ENCODE measurements at places on chromosomes 5 and 9. TPM values are rescaled to one million over a fixed set of nuclear protein-coding genes. Genes with fewer than 3 reads are reported as not detected.

DNA sequence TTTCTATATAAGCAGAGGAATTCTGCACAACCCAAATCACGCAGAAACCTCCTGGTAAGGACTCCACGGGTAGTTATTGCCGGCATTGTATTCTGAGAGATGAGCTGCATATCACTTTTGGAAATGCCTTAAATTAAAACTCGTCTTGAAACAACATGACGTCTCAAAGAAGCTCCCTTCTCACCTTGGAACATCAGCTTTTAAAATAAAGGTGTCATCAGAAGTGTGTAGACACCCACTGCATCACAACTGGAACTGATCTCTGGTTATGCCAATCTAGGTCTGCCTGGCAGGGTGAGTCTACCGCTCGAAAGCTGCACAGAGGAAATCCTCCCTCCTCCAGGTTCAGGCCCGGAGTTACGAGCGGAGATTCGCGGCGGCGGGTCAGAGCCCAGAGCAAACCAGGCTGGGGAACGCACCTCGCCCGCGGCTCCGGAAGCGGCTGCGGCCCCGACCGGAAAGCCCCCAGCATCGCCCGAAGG is 974 bp upstream of the SLC12A2 start:
- DNase-seq, result no peak

GRCh38 chr5:93925321-93925720 is 183.9 kb upstream of the POU5F2 start:
- DNase-seq, result no peak

GRCh38 chr5:140883373-140883772 is 1.4 kb downstream of the PCDHA13 start:
- no peak for DNase-seq

The IFNA13 gene
- not detected for total RNA-seq

DNA sequence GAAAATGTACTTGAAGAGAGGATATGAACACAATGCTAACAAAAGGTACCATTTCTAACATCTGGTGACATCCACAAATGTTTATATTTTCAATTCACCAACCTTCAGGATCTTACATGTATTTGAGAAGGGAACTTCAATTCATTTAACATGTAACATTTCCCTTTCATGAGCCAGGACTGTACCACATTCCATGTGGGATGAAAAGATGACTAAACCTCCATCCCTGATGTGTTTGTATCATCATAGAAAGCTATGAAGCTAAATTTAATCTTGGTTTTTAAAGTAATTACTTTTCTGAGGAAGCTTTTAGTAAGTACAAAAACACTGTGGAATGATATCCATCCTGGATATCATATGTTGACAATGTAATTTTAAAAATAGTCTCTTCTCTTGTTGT is 78.2 kb upstream of the GNA14 start:
- no peak for DNase-seq

DNA sequence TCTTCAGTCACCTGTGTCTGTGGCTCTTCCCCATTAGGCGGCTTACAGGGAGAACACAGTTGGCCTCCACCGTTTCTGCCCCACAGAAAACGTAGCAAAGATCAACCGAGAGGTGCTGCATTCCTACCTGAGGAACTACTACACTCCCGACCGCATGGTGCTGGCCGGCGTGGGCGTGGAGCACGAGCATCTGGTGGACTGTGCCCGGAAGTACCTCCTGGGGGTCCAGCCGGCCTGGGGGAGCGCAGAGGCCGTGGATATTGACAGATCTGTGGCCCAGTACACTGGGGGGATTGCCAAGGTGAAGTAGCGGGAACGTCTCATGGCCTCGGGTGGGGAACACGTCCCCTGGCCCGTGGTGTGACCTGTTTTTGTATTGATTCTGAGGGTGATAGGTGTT is 6.5 kb downstream of the PMPCA start:
- no peak for DNase-seq

The SLC35D2 gene
- 14.7 TPM for total RNA-seq

DNA sequence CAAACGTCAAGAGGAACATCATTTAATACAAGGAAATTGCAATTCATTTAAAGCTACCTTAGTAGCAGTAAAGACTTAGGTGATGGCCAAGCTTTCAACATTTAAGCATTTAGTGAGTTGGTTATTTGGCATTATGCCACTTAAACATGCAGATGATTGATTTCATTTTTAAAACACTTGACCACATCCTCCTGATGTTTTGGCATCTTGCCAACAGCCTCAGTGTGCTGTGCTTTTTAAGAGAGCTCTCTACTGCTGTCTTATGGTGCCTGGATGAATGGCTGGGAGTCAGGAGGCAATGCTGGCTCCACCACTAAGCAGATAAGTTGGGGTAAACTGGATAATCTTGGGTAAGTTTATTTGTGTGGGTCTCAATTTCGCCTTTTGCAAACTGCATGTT is 364.5 kb downstream of the MAN2A1 start:
- peak; percentile 75 for DNase-seq

DNA sequence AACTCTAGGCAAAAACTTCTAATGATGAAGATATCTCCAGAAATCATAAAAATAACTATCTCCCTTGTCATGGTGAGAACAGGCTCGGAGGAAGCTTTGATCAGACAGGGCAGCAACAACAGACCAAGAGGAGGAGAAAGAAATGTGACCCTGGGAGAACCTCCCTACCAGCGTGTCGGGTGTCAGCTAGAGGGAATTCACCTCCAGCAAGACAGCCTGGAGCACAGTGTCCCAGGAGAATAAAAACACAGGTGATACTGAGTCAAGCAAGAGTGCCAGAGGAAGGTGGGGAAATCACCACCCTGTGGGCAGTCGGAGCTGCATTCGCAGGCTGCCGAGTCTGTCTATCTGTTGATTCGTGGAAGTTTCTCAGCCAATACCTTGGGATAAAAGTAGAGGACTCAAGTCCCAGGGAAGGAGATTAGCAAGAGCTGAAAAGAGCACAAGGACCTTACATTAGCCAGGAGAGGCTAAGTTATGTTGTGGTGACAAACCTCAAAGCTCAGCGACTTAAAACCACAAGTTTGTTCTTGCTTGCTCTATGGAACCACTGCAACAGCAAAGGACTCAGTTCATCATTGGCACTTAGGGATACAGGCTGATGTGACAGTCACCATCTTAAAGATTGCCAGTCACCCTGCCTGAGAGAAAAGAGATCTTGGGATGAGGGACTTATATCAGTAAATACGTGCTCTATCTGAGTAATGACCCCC is 598.3 kb downstream of the CCDC171 start:
- no peak for DNase-seq

DNA sequence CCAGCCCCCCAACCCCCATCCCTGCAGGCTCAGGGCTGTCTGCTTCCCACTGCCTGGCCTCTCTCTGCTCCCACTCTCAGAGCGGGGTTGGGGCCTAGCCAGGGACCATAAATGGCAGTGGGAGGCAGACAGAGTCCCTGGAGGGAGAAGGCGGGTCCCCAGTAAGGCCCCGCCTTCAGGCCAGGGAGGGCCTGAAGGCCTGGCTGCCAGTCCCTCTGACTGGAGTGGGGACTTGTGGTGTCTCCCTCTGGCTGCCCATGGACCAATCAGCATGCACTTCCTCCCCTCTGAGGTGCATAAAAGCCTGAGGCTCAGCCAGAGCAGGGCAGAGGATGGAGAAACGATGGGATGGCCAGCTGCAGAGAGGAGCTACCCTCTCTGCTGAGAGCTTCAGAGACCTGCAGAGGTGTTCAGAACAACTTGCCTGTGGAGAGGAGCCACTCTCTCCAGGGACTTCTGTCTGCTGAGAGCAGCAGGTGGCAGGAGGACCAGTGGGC is 2.7 kb upstream of the BTNL9 start:
- DNase-seq, result no peak

The RIGI gene
- 32.4 TPM for total RNA-seq

GRCh38 chr9:70581214-70581954 is 166.9 kb upstream of the KLF9 start:
- no peak for DNase-seq

The MYOZ3 gene
- total RNA-seq, result 0.13 TPM

DNA sequence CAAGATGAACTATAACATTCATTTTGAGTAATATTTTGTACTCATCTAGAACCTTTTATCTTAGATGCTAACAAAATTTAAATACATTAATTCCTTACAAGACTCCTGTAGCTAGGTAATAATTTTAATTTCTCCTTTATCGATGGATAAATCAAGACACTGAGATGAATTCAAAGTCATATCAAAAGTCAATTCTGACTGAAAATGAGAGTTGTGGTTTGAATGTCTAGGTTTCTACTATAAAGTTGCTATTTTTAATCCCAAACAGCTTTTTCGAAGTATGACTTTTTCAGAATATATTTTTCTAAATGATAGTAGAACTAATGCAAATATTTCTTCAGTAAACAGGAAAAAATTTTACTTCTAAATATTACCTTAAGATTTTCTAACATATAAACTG is 491.7 kb upstream of the FAM174A start:
- DNase-seq, result no peak

DNA sequence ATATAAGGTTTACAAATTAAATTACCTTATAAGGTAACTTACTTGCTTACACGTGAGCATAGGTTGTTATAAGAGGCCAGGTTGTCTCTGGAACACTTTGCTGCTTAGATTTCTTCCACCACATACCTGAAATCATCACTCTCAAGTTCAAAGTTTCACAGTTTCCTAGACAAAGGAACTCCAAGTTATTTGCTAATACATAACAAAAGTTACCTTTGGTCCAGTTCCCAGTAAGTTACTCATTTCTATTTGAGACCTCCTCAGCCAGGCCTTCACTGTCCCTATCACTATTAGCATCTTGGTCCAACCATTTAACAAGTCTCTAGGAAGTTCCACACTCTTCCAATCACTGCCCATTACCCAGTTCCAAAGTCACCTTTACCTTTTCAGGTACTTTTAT is 18.5 kb upstream of the UGT3A1 start:
- no peak for DNase-seq

The C5orf24 gene
- total RNA-seq, result 32.5 TPM

DNA sequence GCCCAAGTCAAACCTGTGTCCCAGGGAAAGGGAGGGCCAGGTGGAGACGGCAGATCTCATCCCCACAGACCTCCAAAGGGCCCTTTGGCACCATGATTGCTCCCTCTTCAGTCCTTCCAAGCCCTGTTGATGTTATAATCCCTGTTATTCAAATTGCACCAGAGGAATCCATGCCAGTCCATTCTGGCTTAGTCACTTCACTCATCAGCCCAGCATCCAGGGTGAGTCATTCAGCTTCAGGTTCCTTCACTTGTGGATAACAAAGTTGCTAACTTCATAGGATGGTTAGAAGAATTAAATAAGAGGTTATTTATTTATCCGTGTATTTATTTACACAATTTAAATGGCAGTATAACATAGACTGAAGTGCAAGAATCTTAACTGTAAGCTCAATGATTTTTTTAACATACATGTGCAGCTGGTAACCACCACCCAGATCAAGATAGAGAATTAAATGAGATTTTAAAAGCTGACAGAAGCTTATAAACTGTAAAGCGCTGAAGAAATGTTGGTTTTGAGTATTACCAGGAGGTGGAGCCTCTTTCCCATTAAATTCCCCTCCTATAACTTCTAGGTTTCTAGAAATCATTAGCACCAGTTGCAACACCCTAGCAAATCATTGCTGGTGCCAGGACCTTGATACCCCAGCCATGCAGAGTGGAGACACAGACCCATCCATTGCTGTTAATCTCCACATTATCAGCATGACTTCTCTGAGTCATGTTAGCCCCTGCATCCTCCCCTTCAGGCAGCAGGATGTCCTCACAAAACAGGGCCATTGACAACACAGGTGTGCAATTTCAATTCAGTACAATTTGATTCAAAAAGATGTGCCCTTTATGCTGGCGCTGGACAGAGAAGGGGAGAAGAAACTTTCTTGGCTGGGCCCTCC is 77.4 kb downstream of the SEC61B start:
- DNase-seq, result no peak

DNA sequence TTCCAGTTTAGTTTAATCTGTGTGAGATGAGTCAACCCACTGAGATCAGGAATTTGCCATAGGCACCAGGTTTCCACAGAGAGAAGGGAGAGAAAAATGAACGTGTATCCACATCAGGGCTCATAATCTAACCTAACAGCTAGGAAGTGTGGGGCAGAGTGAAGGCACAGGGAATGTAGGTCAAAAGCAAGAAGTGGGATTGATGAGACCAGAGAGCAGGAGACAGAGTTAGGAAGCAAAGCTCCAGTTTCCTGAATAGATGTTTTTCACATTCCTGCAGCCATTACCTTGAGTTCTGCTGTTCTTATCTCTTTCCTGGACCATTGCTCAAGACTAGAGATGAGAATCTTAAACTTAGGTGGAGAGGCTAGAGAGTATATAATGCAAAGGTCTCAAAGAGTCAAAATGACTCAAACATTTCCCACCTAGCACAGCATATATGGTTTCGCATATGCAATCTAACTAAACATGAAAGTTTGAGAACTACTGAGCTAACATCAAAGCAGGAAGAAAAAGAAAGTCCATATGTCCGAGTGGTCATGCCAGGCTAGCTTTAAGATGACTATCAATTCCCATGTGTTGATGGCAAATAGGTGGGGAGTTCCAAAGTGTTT is 41.1 kb upstream of the GNAQ start:
- no peak for DNase-seq

- DNase-seq, result no peak
Measured at GRCh38 chr5:111618623-111619271, 106.4 kb upstream of the STARD4 start.

DNA sequence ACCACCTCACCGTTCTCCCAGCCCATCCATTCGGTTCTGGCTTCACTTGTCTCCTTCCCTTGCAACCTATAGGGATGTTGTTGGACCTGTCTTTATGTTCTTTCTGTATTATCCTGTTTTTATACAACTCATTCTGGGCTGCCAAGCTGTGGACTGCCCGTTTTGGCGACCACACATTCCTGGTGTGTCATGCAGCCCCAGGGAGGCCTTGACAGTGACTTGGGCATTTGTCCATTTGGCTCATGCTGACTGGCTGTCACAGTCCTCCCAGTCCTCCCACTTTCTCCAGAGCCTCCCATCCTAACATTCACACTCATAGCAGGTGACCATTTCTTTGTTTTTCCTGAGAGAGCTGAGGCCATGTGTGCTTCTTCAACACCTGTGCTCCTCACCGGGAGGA is 136.4 kb downstream of the SLF1 start:
- no peak for DNase-seq

The OLFML2A gene
- total RNA-seq, result not detected

DNA sequence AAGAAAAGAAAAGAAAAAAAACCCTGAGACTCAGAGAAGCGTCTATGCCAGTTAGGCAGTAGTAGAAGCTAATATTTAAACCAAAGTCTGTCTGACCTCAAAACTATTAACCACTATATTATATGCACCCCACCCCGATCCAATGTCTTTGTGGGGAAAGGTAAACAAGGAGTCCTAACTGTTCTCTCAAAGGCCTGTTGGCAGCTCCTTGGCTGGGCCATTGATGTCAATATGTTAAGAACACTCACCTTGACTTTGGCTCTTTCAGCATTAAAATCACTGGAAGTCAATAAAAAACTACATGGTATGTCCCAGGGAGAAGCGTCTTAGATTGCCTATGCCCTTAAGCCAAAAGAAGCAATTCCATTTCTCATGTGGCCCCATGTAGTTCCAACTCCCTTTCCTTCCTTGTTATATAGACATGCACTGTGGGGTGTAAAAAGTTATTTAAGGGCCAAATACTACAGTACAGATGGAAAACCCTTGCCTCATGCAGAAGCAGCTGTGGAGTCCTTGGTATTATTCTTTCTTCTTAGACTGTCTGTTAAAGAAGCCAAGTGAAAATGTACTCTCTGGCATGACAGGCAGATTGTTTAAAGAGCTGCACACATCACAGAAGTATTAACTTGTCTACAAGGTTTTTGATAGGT is 308.6 kb upstream of the RPS23 start:
- no peak for DNase-seq
